ENCODE measurements at places on chromosomes 4 and X.

DNA sequence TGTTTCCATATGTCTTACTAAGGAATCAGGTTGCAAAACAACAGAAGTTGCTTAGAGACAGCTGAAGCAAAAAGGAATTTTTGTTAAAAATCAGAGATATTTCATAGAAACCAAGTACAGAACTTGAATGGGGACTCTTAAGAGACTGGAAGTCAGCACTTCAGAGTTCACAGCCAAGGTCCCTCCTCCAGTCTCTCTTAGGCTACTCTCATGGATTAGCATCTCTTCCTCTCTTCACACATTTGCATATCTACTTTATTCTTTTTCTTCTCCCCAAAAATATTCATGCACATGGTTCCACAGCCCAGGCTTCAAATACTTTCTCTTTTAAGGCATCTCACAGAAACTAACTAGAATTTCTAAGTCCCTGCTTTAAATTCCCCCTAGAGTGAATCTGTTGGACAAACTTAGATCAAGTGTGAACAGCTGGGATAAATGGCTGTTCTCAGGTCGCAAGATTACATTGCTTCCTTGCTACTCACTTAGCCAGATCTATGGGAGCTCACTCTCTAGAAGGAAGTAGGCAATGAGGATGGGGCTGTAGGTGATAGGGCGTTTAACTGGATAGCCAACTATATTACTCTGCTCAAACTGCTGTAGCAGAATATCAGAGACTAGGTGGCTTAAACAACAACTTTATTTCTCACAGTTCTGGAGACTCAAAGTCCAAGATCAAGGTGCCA is 73.7 kb upstream of the GALNT7 start:
- no peak for DNase-seq

DNA sequence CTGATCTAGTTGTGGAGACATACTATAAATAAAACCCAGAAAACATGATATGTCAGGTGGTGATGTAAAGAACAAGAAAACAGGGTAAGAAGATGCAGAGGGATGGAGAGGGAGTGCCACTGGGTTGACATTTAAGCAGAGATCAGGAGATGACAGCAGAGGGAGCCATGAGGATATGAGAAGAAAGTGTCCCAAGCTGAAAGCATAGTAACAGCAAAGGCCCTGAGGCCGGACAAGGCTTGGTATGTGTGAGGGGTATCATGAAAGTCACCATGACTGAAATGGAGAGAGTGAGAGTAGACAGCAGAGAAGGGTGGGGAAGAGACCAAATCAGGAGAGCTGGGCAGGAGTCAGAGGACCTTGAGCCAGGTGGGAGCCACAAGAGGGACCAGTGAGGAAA is 3.4 kb downstream of the GPKOW start:
- DNase-seq, result no peak

DNA sequence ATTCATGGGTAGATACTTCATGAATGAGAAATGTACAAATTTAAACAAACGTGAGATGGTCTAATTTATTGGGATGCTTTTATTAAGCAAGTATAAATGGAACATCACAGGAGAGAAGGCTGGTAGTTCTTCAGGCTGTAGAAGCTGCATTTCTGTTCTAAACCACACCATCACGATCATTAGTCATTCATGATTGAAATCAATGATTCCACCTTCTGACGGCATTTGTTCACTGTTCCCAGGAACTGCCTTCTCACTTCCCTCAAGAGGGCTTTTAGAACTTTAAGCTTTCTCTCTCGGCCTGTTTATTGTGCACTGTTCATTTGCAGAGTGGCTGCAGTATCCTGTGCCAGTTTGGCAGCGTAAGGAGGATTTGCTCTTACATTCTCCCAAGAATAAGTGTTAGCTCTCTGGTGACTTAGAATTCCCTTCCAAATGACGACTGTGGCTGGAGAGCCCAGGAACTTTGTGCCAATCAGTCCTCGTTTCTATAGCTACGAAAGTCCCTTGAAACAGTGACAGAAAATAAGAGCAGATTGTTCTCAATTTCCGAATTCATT is 54.7 kb downstream of the MFAP3L start:
- DNase-seq, result no peak

DNA sequence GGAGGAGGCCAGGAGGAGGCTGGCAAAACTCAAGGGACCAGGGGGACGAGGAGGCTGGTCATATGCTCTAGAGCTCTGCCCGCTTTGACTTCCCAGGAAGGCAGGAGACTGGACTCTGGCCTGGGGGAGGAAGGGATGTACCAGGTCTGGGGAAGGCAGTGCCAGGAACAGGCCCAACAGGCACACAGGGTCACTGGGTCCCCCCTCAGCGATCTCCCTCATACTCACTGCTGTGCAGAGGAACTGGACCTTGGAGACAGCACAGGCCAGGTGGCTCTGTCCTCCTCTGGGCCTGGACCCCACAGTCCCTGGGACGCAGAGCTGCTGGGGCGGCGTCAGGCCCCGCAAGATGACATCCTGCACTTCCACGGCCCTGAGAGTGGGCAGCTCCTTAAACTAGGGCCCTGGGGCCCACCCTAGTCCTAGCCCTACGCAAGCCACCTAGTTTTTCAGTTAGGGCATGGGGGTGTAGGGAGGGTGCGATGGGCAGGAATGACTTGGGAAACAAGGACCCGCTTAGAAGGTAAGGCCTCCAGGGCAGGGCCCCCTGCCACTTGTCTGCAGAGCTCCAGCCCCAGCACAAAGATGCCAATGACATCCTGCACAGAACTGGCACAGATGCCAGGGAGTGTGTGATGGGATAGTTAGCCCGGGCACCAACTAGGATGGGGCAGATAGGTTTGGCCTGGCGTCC is 59.5 kb downstream of the HTRA3 start:
- DNase-seq, result no peak

- DNase-seq, result no peak
Measured at GRCh38 chr4:39655876-39656275, 17.2 kb upstream of the SMIM14 start.

GRCh38 chr4:89356086-89356485 is 48.5 kb upstream of the GPRIN3 start:
- no peak for DNase-seq

Data from activated CD8-positive, alpha-beta memory T cell treated with anti-CD3 and anti-CD28 coated beads for 1 hour (primary cell).